Uterus (tissue), 4 donors: ENCODE measurements at places on chromosomes 12 and 14. TPM values are rescaled to one million over a fixed set of nuclear protein-coding genes. Genes with fewer than 3 reads are reported as not detected.
A peak's percentile ranks its signal among the peaks of the same experiment; 100 is the strongest.

- DNase-seq, result no peak
- H3K4me3 ChIP-seq, result no peak overlapping the region
- no peaks in the 10 kb centered on the region for H3K27me3 ChIP-seq
These were observed 223.3 kb downstream of the CCDC91 start for GRCh38 chr12:28413460-28414109.

GRCh38 chr12:32390572-32391219 is 8.7 kb upstream of the FGD4 start:
- no peaks in the 10 kb centered on the region for H3K4me1 ChIP-seq
- no peak overlapping the region for H3K27ac ChIP-seq
- no peaks in the 10 kb centered on the region for H3K36me3 ChIP-seq

DNA sequence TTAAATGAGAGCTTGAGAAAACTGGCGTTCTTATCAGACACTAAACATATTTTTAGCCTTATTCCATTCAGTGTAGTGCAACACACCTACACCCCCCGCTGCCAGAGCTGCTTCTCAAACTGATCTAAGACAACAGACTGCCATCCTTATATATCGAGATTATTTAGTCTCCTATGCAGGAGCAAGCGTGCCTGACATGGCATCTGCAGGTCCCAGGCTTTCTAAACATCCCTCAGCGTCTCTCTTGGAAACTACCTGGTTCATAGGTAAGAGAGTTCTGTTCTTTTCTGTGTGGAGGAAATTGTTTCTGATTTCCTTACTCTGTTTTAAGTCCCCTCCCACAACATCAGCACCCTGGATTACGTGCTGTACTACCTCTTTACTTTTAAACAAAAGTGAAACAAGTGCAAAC is 117.1 kb upstream of the PTPRB start:
- no peaks in the 10 kb centered on the region for H3K4me1 ChIP-seq
- peak overlapping the region; percentile 5 for H3K4me3 ChIP-seq
- no peak for DNase-seq

DNA sequence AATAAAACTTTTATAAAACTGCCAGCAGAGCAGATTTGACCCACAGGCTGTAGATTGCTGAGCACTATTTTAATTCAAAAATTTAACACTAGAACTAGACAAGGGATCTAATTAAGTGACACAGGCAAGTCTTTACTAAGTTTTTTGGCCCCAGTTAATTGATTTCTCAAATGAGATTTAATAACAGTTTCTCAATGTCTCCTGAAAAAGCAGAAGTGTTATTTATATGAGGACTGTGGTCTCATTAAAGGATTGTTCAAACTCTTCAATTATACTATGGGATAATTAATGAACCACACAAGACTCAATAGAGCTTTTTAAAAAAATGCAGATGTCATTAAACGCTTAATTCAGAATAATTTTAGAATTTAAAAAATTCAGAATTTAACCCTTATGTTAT is 1.9 kb downstream of the HEATR5A start:
- H3K27me3 ChIP-seq, result no peaks in the 10 kb centered on the region
- H3K4me1 ChIP-seq, result no peaks in the 10 kb centered on the region
- DNase-seq, result no peak
- H3K4me3 ChIP-seq, result no peak overlapping the region
- no peaks in the 10 kb centered on the region for H3K36me3 ChIP-seq

- no peaks in the 10 kb centered on the region for H3K27me3 ChIP-seq
- no peak for DNase-seq
- H3K36me3 ChIP-seq, result no peaks in the 10 kb centered on the region
- H3K4me3 ChIP-seq, result no peak overlapping the region
- H3K4me1 ChIP-seq, result no peaks in the 10 kb centered on the region
- no peak overlapping the region for H3K27ac ChIP-seq
These were observed 295.9 kb upstream of the ATP2B1 start for GRCh38 chr12:90004319-90005074.

DNA sequence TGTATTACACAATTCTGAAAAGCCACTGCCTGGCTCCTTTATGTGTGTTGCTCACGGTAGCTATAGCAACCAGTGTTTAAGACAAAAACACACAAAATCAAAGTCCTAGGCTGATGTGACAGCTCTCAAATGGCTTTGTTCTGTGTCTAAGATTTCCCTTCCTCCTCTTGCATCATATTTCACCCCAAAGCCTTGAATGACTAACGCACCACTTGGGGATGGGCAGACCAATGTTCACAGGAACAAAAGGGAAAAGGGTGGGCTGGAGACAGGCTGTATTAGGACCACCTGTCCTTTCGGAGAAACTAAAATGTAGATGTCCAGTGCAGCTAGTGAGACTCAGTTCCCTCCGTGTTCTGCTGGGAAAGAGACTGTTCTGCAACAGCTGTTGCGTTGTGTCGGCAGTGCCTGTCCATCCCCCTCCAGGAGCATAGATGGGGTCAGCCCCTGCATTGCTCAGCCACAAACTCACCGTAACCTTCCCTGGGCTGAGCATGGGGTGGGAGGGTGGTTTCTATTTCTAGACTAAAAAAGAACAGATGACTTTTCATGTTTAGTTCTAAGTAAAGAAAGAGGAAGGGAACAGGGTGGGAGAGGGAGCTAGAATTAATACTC is 26.8 kb upstream of the DAAM1 start:
- H3K27me3 ChIP-seq, result no peaks in the 10 kb centered on the region
- no peaks in the 10 kb centered on the region for H3K4me1 ChIP-seq
- DNase-seq, result peak; percentile 59
- no peaks in the 10 kb centered on the region for H3K36me3 ChIP-seq
- no peak overlapping the region for H3K4me3 ChIP-seq
- peak overlapping the region; percentile 53 for H3K27ac ChIP-seq

- H3K4me3 ChIP-seq, result no peak overlapping the region
- no peaks in the 10 kb centered on the region for H3K4me1 ChIP-seq
- H3K27ac ChIP-seq, result peak overlapping the region; percentile 54
- no peaks in the 10 kb centered on the region for H3K36me3 ChIP-seq
These were observed 8.5 kb upstream of the AMIGO2 start for GRCh38 chr12:47088021-47088944.

DNA sequence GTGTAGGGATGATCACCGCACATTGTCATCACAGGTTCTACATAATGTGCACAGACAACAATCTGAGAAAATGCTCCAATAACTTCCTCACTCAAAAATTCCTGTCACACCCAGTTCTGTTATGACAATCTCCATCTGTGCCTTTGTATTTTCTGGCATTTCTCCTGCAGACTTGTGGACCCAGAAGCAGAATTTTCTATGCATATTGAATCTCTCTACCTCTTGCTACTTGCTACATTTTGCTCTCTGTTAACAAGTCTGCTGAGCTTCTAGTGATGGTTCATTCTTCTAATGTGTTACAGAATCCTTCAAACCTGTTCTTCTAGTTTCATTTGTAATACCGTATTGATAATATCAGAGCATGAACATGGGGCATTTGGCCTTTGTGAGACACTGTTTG is 127.8 kb upstream of the PTPRQ start:
- DNase-seq, result no peak
- H3K27ac ChIP-seq, result no peak overlapping the region
- no peaks in the 10 kb centered on the region for H3K36me3 ChIP-seq
- no peaks in the 10 kb centered on the region for H3K4me1 ChIP-seq
- H3K4me3 ChIP-seq, result no peak overlapping the region

DNA sequence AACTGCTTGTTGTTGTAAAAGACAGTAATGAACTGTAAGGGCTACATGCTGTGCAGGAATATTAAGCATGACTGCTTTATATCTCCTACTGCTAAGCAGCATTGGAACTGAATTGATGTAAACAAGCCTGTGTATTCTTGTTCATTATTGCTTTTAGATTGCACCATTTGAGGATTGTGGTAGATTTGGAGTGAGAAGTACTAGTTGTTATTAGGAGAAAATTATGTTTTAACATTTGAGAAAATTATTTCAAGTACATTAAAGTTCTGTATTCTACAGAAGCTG is 212.7 kb downstream of the ERC1 start:
- H3K4me3 ChIP-seq, result no peak overlapping the region
- DNase-seq, result no peak
- peak overlapping the region; percentile 65 for H3K27ac ChIP-seq
- H3K4me1 ChIP-seq, result no peaks in the 10 kb centered on the region

GRCh38 chr12:116650585-116651087 is 87.2 kb downstream of the SPRING1 start:
- no peak overlapping the region for H3K4me3 ChIP-seq
- no peaks in the 10 kb centered on the region for H3K27me3 ChIP-seq
- H3K4me1 ChIP-seq, result no peaks in the 10 kb centered on the region
- H3K36me3 ChIP-seq, result no peaks in the 10 kb centered on the region
- H3K27ac ChIP-seq, result no peak overlapping the region
- DNase-seq, result no peak

DNA sequence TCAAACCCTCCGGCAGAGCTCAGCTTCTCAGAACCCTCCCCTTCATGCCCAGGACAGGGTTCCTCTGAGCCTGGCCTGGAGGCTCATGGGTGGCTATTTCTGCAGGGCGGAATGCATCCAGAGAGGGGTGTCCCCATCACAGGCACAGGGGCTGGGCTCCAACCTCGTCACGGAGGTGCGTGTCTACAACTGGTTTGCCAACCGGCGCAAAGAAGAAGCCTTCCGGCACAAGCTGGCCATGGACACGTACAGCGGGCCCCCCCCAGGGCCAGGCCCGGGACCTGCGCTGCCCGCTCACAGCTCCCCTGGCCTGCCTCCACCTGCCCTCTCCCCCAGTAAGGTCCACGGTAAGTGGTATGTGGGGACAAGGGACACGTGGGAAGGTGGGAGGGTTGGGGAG is 15.7 kb downstream of the HNF1A start:
- H3K4me3 ChIP-seq, result no peak overlapping the region
- no peak overlapping the region for H3K27ac ChIP-seq
- DNase-seq, result no peak
- H3K36me3 ChIP-seq, result no peaks in the 10 kb centered on the region
- no peaks in the 10 kb centered on the region for H3K4me1 ChIP-seq
- no peaks in the 10 kb centered on the region for H3K27me3 ChIP-seq

GRCh38 chr12:84661786-84662185 is 250.8 kb downstream of the SLC6A15 start:
- no peaks in the 10 kb centered on the region for H3K36me3 ChIP-seq
- H3K27ac ChIP-seq, result no peak overlapping the region
- H3K4me1 ChIP-seq, result no peaks in the 10 kb centered on the region
- no peak for DNase-seq
- no peak overlapping the region for H3K4me3 ChIP-seq

GRCh38 chr14:73794146-73794545 is 57.5 kb upstream of the PTGR2 start:
- H3K27me3 ChIP-seq, result no peaks in the 10 kb centered on the region
- H3K4me1 ChIP-seq, result no peaks in the 10 kb centered on the region
- H3K27ac ChIP-seq, result peak overlapping the region; percentile 36
- no peak for DNase-seq
- H3K4me3 ChIP-seq, result no peak overlapping the region
- H3K36me3 ChIP-seq, result no peaks in the 10 kb centered on the region

GRCh38 chr14:88168498-88169165 is 154.4 kb downstream of the KCNK10 start:
- DNase-seq, result no peak
- H3K27me3 ChIP-seq, result no peaks in the 10 kb centered on the region
- no peaks in the 10 kb centered on the region for H3K4me1 ChIP-seq
- no peak overlapping the region for H3K4me3 ChIP-seq

The CLEC1A gene
- total RNA-seq, result 2.6 TPM

The CLEC9A gene
- total RNA-seq, result not detected

The GPR132 gene
- 3.7 TPM for total RNA-seq

The KDM5A gene
- 12.1 TPM for total RNA-seq

The HSPB8 gene
- total RNA-seq, result 10.6 TPM

The LGR5 gene
- total RNA-seq, result 0.27 TPM

The SERPINA9 gene
- not detected for total RNA-seq
